ENCODE measurements at places on chromosomes 11 and 22.

- DNase-seq = no peak
These were observed 4.5 kb downstream of the CLMP start for GRCh38 chr11:123190518-123190917.

DNA sequence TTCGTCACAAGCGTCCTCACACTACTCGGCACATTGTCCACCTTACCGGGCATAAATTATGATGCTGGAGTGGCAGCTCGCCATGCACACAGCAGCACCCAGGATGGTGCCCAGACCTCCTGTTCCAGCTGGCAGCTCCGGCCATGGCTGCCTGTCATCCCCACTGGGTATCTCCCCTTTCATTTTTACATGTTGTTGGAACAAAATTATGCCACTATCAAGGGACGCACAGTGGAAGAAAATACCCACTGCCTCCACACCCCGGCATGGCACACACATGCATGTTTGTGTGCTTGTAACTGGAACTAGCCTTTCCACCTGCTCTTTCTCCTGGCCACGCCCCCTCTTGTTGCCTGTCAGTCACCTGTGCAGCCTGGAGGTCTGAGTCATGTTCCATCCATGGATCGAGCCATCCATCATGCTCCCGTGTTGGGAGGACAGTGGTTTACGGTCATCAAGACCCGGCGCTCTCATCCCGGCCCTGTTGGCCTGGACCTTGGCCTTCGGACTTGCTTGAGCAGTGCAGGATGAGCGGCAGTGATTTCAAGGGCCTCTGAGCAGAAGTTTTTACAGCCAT, 1069.6 kb downstream of the BRD1 start:
- no peak for DNase-seq

DNA sequence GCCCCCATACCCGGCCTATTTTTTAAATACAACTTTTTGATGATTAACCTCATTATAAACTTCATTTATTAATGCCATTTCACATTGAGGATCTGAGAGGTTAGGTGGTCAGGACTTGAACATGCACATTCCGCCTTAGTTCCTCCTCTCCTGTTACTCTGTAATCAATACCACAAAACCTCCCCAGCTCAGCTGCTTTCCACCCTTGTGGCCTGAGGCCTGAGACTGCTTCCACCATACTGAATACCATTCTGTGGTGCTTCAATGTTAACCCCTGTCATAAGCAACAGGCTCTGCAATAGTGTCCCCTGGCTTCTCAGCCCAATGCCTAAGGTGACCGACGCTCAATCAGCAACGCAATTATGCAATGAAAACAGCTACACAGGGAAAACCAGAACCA, 405.4 kb downstream of the ETS1 start:
- no peak for DNase-seq

DNA sequence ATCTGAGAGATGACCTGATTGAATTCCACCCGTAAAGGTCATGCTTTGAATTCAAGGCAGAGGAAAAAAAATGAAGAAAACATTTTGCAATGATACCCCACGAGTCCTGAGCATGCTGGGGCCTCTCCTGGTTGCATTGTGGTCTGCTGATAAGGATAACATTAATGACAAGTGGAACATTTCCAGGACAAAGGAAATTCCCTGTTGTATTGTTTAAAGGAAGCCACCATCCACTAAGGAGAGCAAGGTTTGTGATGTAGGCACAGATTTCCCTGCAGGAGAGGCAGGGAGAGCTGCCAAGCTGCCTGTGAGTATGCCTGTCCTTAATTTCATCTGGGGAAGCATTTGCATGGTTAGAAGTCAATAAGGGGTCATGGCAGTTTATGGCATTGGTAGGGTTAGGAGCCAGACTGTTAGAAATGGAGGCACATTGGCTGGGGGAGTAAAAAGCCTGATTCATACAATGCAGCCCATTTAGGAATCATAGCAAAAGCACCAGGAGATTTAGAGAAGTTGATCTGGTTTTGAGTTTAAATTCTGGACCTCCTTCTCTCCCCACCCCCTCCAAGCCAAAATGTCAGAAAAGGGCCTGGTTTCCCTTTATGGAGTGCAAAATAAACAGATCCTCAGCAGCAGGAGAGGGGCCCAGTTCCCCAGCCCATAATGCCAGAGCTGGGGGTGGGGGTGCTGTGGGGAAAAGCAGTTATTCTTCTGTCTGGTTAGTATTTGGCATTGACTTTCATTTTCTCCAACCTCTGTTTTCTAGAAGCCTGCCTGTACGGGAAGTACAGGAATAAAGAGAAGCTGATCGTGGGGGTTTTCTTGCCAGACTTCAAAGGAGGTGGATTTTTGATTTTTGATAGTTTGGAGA, 22.1 kb downstream of the FLI1 start:
- DNase-seq = no peak

- DNase-seq = peak; percentile 52
These were observed 141.2 kb upstream of the TIMP3 start for GRCh38 chr22:32660292-32660691.

DNA sequence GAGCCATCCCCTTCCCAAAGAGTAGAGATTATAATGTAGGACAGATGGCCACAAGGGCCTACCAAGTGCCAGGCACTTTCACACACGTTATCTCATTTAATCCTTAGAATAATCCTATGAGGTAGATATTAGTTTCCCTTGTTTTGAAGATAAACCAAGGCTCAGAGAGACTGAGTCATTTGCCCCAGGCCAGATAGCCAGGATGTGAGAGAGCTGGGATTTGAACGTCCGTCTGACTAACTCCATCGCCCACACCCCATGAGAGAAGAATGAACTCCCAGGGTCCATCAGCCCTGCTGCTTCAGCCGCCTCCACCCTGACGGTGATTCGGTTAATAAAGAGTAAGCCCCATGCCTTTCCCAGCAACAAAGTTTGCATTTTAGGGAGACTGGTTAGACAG, 10.7 kb downstream of the PRG3 start:
- no peak for DNase-seq

DNA sequence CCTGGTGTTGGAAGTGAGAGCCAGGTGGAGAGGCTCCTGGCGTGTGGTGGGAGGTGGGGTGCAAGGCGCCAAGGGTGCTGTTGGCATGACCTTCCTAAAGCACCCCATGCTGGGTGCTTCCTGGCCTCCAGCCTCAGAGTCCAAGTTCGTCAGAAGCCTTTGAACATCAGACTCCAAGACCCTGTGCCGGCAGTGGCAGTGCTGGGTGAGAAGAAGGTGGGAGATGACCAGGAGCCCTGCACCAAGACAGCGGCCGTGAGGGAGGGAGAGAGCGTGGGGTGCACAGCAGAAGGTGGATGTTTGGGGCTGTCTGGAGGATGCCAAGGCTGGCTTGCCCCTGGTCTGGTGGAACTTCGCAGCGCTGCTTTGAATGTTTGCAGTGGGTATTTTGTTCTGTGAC, 29.7 kb upstream of the PARVB start:
- DNase-seq = no peak

GRCh38 chr11:57276971-57277675, 40.1 kb upstream of the APLNR start:
- no peak for DNase-seq

DNA sequence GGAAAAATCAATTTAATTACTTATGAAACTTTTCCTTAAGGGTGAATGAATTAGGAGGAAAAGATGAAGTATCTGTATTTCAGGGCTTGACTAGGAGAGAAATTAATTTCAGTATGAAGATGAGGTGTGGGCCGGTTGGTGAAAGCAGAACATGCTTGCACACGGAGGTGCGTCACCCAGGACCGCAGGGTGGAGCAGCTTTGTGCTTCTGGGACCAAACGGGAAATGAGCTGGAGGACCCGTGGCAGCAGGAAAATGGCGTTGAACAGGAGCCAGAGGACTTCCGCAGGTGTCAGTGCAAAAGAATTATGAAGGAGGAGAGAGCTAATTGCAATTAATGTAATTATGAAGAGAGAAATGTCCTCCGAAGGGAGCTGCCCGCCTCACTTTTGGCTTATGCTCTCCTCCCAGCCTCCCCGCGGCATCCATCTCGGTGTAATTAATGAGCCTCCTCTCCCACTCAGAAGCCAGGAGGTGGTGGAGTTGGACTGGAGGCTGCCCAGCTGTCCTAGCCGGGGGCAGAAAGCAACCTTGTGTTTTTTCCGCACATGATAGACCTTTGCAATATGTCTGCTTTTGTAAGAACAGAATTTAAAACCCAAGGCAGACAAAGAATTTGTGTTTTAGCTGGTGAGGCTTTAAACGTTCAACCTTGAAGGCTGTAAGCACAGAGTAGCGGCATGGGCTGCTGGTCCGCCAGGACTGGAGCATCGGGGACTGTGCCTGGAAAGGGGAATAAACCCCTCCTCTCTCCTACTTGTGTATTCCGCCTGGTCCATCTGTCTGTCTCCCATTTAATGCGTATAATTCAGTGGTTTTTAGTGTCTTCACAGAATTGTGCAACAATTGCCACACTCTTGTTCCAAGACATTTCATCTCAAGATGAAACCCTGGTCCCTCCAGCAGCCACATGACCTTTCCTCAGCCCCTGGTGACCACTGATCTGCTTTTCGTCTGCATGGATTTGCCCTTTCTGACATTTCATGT, 180.6 kb downstream of the TBC1D22A start:
- DNase-seq = no peak

DNA sequence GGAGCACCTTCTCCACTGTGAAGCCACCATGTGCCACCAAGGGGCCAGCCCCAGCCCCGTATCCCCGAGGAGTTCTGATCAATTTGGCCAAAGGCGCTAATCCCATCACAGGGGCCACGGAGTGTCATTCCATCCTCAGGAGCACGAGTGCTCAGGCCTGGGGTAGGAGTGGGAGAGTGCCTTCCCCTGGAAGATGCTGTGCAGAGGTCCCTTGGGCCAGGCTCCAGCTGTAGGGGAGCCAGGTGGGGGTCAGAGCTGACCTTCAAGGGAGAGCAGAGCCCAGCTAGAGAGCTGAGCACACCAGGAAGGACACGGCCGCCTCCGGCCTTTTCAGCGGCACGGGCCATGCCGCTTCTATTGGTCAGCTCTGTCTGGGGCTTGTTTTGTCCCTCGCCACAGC, 1459.9 kb downstream of the BRD1 start:
- no peak for DNase-seq

DNA sequence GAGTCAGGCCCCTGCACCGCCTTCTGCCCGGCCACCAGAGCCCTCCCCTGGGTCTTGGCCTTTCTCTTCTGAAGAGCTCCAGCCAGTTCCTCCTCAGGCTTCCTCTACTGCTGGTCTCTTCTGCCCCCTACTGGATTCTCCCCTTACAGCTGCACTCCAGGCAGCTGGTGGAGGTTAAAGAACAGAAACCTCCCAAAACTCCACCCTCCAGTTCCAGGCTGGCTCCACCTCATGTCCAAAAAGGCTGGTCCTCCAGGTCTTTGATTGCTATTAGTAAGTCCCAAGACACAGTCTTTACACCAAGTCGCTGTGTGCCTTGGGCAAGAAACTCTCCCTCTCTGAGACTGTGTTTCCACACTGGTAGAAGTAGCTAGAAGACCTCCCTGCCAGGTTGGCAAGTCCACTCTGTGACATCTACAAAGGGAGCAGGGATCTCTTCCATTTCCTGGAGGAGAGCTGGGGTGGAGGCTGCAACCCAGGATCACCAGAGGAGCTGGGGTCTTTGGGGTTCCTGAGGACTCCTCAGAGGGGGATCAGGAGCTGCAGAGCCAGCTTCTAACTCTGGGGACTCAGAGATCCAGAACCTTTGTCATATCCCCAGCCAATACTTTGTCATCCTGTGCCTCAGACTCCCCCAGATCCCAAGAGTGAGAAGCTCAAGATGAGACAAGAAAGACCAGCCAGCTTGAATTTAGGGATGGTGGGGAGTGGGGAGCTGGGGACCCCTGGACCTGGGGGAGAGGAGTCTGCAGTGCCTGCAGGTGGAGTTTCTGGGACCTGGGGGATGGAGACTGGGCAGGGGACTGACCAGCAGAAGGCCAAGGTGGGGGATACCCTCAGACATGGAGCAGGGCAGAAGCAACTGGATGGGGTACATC, 3.4 kb upstream of the IGLL5 start:
- peak; percentile 28 for DNase-seq

- no peak for DNase-seq
These were observed at the start of gene TMEM132A for GRCh38 chr11:60924110-60924905. TSS of gene TMEM132A (plus strand) at chr11:60924460. CDS start at chr11:60924634, 174 bp downstream.

DNA sequence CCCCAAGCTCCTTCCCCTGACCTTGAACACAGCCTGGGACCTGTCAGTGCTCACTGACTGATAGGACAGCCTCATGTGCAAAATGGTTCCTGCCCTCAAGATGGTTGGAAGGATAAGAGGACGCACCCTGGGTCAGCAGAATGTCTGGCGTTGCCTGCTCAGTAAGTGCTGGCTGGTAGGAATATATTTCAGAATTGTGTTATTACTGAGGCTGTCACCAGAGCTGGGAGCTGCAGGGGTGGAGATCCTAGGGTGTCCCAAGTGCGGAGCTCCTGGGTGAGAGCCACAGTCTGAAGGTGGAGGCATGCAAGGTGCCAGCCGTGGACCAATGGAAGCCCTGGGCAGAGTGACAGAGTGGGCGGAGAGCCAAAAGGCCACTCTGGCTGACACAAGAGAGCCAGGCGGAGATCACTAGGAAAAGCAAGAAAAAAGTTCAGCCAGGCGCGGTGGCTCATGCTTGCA, 1.0 kb upstream of the SEC14L4 start:
- no peak for DNase-seq

DNA sequence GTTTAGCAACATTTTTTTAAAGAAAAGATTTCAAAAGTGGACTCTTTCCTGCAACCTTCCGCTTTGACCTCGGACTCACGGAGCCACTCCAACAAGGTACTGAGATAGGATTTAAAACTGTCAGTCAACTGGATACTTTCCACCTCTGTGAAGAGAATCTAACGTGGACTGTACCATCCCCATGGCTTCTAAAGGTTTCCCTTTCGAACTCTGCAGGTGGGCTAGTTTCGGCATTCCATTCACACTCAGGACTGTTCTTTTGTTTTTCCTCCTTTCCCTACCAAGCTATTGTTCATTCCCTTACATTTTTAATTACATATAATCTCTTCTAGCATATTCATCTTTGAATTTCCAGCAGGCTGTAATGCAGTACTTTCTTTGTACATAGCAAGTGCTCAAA, 88.5 kb upstream of the AKIP1 start:
- no peak for DNase-seq

Measured in stimulated activated CD4-positive, alpha-beta T cell treated with anti-CD3 and anti-CD28 coated beads, Interleukin-12 subunit alpha, Interleukin-12 subunit beta, amount 100 ng/mL, for 4 hours (primary cell).